Substantia nigra (tissue), 51 donors: ENCODE measurements at places on chromosomes 13 and 19.

DNA sequence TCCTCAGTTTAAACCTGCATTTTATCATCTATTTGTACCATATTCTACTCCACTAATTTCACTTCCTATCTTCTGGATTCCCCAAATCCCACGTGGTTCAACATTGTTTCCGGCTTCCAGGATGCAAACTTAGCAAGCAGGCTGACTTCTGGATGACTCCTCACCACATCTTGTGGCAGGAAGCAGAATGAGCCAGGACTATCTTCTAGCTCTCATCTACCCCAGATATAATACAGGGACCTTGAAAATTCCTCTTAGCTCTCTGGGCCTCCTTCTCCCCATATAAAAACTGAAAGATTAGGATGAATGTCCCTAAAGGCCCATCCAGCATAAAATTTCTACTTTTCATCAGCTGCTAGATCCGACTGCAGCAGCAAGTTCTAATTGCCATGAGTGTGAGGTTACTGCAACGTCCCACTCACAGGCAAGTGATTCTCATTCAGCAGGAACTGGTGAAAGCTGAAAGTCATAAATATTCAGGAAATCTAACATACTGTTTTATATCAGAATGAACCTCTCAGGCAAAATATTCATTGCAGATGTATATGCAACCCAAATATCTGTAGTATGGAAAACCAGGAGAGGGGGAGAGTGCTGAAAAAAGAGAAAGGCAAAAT lies 93.4 kb downstream of the KCTD12 start:
- DNase-seq = no peak

DNA sequence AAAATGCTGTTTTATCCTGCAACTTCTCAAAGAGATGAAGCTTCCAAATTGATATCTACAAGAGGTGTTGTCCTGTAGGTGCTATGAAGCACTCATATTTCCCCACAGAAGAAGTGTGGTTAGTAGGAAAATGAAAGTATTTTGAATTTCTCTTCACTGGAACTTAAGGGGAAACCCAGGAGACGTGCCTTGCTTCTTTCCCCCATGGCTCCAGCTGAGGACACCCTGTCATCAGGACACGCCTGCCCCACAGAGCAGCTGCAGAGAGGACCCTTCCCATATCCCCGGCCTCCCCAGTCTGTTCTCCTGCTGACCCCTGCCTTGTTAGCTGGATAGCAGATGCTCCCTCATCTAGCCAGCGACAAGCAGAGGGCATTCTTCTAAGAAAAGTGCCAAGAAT lies 371.3 kb downstream of the COG6 start:
- DNase-seq = no peak

- DNase-seq = peak; percentile 43
Observed at GRCh38 chr19:55160128-55160985, 2.8 kb upstream of the TNNI3 start.

- no peak for DNase-seq
Observed at GRCh38 chr13:106417467-106418110, 117.9 kb downstream of the EFNB2 start.

GRCh38 chr13:25249001-25249543 lies 38.2 kb downstream of the MTMR6 start:
- DNase-seq = no peak

DNA sequence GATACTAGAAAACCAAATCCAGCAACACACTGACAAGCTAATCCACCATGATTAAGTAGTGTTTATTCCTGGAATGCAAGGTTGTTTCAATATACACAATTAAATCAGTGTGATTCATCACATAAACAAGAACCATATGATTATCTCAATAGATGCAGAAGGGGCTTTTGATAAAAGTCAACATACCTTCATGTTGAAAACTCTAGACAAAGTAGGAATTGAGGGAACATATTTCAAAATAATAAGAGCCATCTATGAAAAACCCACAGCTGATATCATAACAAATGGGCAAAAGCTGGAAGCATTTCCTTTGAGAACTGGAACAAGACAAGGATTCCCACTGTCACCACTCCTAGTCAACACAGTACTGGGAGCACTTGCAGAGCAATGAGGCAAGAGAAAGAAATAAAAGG lies 213.6 kb upstream of the CSNK1A1L start:
- DNase-seq = no peak

GRCh38 chr19:11551603-11552235 lies 7.3 kb downstream of the ELOF1 start:
- no peak for DNase-seq

- DNase-seq = no peak
Observed at GRCh38 chr13:50011461-50011860, 3.8 kb upstream of the KCNRG start.

GRCh38 chr13:54226876-54227275 lies 1198.3 kb downstream of the OLFM4 start:
- DNase-seq = peak; percentile 0

GRCh38 chr19:41225238-41226052 lies 6.4 kb downstream of the AXL start:
- DNase-seq = no peak

GRCh38 chr13:20814224-20814910 lies 40.6 kb upstream of the EEF1AKMT1 start:
- no peak for DNase-seq

DNA sequence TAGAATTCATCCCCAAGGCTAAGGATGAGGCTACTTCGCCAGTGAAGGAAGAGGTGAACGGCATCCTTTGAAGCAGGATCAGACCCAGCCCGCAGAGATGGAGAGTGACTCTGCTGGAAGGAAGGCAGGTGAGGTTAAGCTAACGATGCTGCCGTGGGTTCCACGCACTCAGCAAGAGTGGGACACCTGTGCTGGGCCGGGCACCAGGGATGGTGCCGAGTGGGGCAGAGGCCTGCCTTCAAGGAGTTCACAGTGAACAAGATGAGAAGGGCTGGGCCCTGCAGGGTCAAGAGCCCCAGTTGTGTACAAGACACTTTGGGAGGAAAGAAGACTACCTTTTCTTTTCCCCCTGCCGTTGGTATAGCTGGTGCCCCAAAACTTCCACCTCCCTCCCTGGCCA lies 606.6 kb downstream of the LIG4 start:
- no peak for DNase-seq

- DNase-seq = no peak
Observed at GRCh38 chr13:83162493-83162892, 719.8 kb downstream of the SLITRK1 start.

- no peak for DNase-seq
Observed at GRCh38 chr13:93771227-93771626, 544.6 kb downstream of the GPC6 start.

DNA sequence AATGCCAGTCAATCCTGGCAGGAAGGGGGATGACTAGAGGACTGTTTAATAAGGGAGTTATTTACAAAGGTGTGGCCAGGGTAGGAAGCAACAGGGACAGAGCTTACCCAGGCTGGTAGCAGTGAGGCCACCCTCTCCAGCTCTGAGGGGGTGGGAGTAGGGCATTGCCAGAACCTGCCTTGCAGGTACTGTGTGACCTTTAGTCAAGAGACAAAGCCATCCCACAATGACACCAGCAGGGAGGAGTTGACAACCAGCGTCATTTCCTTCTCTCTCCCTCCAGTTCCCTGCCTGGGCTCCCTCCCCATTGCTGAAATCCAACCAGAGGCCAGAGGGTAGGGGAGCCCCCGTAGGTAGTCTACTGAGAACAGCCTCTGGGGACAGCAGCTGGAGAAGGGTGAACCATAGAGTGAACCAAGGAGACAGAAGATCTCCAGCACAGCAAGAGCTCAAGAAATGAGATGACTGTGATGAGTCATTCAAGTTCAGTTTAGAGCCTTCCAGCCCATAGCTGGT lies 33.3 kb upstream of the SPATA13 start:
- no peak for DNase-seq

DNA sequence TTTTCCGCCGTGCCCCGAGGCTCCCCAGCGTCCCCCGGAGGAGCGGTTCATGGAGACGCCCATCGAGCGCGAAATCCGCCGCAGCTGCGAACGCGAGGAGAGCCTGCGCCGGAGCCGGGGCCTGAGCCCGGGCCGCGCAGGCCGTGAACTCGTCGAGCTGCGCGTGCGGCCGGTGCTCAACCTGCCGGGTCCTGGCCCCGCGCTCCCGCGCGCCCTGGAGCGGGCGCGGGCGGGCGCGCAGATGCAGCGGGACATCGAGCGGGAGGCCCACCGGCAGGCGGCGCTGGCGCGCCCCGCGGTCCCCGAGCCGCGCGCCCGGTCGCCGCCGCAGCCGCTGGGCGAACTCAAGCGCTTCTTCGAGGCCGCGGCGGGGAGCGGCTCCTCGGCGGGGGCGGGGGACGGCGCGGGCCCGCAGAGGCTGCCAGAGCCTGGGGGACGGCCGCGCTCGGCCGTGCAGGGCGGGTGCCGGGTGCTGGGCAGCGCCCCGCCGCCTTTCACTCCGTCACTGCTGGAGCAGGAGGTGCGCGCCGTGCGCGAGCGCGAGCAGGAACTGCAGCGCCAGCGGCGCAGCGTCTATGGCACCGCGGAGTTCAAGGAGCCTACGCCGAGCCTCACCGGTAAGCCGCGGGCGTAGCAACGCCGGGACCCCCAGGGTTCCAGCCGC lies 807 bp downstream of the MISP3 start:
- peak; percentile 43 for DNase-seq

DNA sequence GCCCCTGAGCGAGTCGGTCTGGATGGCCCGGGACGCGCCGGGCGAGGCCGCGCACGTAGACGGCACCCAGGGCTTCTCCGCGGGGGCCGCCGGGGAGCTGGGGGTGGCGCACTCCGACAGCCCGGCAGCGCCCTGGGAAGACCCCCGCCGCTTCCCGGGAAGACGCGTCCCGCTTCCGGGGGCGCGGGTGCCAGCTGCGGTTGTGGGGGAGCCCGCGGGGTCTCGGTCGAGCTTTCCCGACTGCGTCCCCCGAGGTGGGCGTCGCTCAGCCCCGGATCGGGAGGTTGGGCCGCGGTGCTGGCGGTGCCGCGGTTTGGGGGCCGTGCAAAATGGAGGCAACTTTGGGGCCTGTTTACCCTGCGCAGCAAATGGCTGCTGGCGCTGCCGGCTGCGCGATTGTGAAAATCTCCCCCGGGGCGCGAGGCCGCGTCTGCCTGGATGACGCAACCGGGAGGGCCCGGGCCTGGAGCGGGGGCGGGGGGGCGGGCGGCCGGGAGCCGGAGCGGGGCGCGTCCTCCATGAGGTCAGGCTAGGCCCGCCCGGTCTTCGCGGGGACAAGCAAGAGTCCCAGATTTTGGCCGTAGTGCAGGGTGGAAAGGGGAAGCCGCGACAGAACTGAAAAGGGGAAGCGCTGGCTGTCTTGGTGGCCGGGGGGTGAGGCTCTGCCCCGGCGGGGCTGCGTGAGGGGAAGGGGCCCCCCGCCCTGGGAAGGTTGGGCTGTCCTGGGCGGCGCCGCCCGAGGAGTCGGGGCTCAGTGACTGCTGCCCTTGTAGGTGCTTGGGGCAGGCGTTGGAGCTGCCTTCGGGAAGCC lies 11.3 kb downstream of the PEAK3 start:
- DNase-seq = peak; percentile 52

GRCh38 chr19:55753401-55753800 lies 5.5 kb upstream of the RFPL4A start:
- no peak for DNase-seq

- DNase-seq = no peak
Observed at GRCh38 chr13:30721936-30722335, 13.4 kb upstream of the ALOX5AP start.

DNA sequence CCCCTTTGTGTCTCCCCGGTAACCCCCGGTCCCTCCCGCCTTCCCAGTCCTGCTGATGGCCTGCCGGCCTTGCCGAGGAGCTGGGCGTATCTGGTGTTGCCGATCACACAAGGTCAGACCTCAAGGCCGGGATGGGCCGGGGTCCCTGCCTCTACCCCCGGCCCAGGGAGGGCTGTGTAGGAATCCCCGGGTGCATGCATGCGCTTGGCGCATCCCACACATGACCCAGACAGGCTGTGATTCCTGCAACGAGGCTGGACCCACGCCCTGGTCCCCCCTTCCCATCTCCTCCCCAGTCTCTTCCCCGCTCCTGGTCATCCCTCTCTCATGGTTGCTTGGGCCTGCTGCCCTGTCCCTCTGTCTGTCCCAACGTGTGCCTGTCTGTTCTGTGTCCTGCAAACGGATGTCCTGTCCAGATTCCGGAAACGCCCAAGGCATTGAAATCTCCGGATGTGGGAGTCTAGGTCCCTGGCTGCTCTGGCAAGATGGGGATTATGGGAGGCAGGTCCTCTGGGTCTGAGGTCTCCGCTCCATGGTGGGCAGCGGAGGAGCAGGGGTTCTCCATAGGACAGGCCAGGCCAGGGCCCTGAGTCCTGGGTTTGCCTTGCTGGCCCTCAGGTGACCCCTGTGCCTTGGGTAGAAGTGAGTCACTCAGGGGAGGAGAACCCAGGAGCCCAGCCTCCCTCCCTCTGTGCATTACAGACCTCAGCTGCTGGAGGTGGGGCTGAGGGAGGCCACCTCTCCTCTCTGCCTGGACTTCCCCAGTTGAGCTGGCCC lies 1.6 kb downstream of the PKN1 start:
- DNase-seq = peak; percentile 17

- DNase-seq = no peak
Observed at GRCh38 chr13:52830946-52831345, 17.5 kb downstream of the PCDH8 start.

DNA sequence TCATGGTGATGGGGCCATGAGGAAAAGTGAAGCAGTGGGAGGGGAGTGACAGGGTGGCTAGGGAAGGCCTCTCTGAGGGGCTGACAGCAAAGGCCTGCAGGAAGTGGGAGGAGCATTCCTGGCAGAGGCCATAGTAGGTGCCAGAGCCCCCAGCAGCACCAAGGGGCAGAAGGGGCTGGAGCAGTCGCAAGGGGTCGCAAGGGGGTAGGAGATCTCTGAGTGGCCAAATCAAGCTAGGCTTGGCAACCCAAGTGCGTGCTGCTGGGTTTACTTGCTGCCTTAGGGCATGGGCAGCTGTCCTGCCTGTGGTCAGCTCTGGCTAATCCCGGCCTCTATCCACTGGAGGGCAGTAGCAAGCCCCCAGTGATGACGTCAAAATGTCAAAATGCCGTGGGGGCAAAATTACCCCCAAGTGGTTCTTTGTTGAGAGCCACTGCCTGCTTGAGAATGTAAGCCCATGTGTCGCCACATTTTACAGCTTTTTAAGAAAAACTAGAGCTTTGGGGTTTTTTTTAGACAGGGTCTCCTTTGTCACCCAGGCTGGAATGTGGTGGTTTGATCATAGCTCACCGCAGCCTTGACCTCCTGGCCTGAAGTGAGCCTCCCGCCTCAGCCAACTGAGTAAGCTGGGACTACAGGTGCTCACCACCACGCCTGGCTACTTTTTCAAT lies 11.8 kb downstream of the CCDC97 start:
- DNase-seq = no peak

- DNase-seq = no peak
Observed at GRCh38 chr19:1063030-1063908, 3.7 kb upstream of the ARHGAP45 start.
